ENCODE measurements at places on chromosomes 5 and 9.

DNA sequence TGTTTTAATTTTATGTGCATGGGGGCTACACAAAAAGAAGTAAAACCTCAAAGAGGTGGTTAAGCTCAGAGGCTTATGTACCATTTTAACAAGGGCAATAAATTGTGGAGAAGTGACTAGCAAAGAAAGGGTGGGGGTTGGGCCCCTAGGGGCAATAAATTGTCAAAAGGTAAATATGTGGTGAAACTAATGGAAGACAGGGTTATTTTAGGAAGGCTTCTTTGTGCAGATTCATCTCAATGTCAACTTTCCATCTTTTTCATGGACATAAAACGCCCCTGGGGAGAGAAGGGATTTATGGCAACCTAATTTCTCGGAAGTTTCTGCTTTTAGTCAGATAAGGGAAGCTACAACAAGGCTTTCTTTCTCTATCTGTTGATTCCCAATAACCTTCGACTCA is 42.5 kb upstream of the GOLM1 start:
- no peak for DNase-seq

- DNase-seq, result no peak
These were observed 92.6 kb upstream of the CDH6 start for GRCh38 chr5:31100781-31101310.

DNA sequence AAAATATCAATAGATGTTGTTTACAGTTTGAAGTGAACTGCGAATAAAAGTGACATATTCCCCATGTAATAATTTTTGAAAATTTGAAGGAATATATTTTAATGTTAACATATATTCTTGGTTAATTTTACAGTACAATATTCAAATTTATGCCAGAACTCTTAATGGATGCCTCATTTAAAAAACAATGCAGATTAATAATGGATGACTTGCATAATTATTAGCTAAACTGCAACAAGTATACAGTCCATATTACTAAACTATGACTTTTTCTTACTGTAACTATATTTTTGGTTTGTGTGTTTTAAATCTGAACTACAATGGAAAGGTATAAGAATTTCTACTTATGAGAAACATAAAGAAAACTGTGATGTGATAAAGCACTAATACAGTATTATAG is 1390.1 kb downstream of the PTPRD start:
- DNase-seq, result no peak

DNA sequence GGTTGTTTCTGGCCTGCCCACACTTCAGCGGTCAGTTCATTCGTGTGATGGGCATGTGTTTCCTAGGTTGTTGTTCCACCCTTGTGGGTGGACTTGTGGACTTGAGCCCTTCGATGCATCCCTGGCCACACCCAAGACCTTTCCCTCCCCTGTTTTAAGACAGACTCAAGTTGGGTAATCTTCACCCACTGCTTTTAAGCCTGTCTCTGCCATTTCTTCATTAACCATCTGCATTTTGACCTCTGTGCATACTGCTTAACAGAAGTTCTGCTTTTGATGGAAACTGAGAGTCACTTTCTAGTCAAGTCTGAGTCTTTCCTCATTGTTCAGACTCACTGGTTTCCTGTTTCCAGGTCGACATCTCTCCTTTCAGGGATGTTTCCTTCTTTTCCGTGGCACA is 233.7 kb downstream of the ARHGEF28 start:
- DNase-seq, result no peak

GRCh38 chr9:100394816-100395215 is 32.1 kb upstream of the MSANTD3 start:
- DNase-seq, result no peak

- no peak for DNase-seq
These were observed 334.5 kb downstream of the TLR4 start for GRCh38 chr9:118038713-118039112.

Data from activated gamma-delta T cell (primary cell).